ENCODE measurements at places on chromosomes 2 and 18. TPM values are rescaled to one million over a fixed set of nuclear protein-coding genes. Genes with fewer than 3 reads are reported as not detected.

GRCh38 chr18:61953161-61953560 lies 60.4 kb upstream of the RNF152 start:
- H3K27me3 ChIP-seq, result no peaks in the 10 kb centered on the region
- no peak overlapping the region for H3K4me3 ChIP-seq
- no peaks in the 10 kb centered on the region for H3K36me3 ChIP-seq

- no peak for DNase-seq
- H3K27me3 ChIP-seq, result no peaks in the 10 kb centered on the region
- peak overlapping the region; percentile 17 for H3K27ac ChIP-seq
- no peaks in the 10 kb centered on the region for H3K36me3 ChIP-seq
- no peak overlapping the region for H3K4me3 ChIP-seq
- peaks cover 47% of the 10 kb centered on the region for H3K4me1 ChIP-seq
Observed at GRCh38 chr18:44793194-44793593, 112.5 kb downstream of the SETBP1 start.

The SERPINB13 gene
- not detected for total RNA-seq

- no peak overlapping the region for H3K4me3 ChIP-seq
- H3K4me1 ChIP-seq, result no peaks in the 10 kb centered on the region
- H3K36me3 ChIP-seq, result no peaks in the 10 kb centered on the region
- no peaks in the 10 kb centered on the region for H3K27me3 ChIP-seq
- no peak for DNase-seq
Observed at GRCh38 chr2:120924924-120925323, 189.3 kb downstream of the GLI2 start.

The CYP27A1 gene
- total RNA-seq, result 18.5 TPM

- no peak for DNase-seq
- H3K4me3 ChIP-seq, result no peak overlapping the region
- H3K36me3 ChIP-seq, result no peaks in the 10 kb centered on the region
- no peaks in the 10 kb centered on the region for H3K27me3 ChIP-seq
- H3K27ac ChIP-seq, result no peak overlapping the region
- no peaks in the 10 kb centered on the region for H3K4me1 ChIP-seq
Observed at GRCh38 chr18:49934457-49934856, 121.1 kb upstream of the ACAA2 start.

The MYO5B gene
- 43.8 TPM for total RNA-seq

DNA sequence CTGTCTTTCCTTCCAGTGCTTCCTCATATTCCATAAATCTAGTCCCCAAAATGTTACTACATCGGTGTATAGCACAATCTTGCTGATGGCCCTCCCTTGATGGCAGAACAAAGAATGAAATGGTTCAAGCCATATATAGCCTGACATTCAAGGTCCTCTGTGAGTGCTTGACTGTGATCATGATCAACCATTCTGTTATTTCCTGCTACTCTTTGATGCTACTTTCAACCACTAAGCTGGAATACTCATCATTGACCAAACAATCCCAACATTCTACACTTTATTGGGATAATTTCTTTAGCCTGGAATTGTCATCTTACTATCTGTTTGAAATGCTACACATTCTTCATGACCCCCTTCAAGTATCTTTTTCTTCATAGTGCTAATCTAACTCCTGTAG lies 633.9 kb downstream of the PLCL1 start:
- no peaks in the 10 kb centered on the region for H3K36me3 ChIP-seq
- no peaks in the 10 kb centered on the region for H3K4me1 ChIP-seq
- no peak for DNase-seq
- H3K27ac ChIP-seq, result no peak overlapping the region
- no peak overlapping the region for H3K4me3 ChIP-seq

DNA sequence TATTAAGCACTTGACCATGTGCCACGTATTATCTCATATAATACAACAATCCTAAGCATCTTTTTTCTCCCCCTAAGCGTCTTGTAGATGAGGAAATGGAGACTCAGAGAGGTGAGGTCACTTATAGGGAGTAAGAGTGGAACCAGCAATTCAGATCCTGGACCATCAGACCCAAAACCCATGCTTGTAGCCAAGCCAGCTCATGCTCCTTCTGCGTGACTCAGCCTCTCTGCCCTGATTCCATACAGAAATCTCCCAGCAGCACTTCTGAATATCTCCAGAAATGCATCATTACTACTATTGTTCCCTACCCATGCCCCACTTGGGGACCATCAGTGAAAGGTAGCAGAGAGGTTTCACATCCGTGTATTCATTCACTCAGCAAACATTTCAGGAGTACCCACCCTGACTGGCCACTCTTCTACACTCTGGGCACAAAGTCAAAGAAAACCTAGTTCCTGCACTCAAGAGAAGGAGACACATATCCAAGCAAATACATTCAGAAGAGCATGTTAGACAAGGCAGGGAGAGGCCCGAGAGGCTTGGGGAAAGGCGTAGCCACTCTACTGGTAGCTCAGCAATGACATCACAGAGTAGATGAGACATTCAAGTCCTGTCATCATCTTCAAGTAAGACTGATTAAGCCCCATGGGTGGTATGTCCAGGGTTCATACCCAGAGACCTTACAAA lies 141.9 kb downstream of the MTCL1 start:
- DNase-seq, result no peak
- H3K36me3 ChIP-seq, result no peaks in the 10 kb centered on the region
- H3K4me1 ChIP-seq, result no peaks in the 10 kb centered on the region
- no peak overlapping the region for H3K4me3 ChIP-seq
- no peaks in the 10 kb centered on the region for H3K27me3 ChIP-seq

The RGPD4 gene
- total RNA-seq, result not detected

- H3K4me1 ChIP-seq, result peaks cover 4% of the 10 kb centered on the region
- H3K4me3 ChIP-seq, result no peak overlapping the region
- DNase-seq, result peak; percentile 26
- H3K27me3 ChIP-seq, result peaks cover 49% of the 10 kb centered on the region
Observed at GRCh38 chr2:218878486-218878885, 2.2 kb upstream of the WNT10A start.

The EN1 gene
- total RNA-seq, result 0.16 TPM

DNA sequence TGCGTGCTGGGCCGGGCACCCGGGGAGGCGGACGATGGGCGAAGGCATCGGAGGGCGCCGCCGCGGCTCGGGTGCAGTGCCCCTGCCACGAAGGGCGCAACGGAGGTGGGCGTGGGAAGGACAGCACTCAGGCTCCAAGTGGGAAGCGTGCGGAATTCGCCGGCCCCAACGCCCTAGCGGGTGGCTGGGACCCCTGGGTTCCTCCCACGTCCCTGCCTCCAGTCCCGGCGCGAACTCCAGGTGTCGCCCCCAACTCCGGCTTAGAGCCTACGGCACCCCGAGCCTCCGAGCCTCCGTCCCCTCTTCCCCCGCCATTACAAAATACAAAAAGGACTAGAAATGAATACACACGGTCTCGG lies 1.3 kb downstream of the CYP27C1 start:
- H3K4me3 ChIP-seq, result peak overlapping the region; percentile 53
- H3K36me3 ChIP-seq, result no peaks in the 10 kb centered on the region
- H3K27me3 ChIP-seq, result no peaks in the 10 kb centered on the region
- no peak for DNase-seq
- peaks cover 7% of the 10 kb centered on the region for H3K4me1 ChIP-seq

DNA sequence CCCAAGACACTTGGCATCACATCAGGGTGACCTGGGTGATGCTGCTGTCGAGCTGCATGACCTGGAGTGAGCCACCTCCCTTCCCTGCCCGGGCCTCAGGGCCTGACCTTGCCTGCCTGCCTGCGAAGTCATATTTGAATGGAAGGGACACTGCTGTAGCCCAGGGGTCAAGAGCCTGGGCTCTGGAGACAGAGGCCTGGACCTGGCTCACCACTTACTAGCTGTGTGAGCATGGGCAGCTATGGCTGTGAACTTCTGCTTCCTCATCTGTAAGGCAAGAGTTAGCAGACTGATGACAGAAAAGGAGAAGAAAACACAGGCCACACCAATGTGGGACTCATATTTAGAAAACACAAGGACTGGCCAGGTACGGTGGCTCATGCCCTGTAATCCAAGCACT lies 118.7 kb downstream of the ZFP36L2 start:
- H3K4me1 ChIP-seq, result peaks cover 5% of the 10 kb centered on the region
- no peak overlapping the region for H3K4me3 ChIP-seq
- no peak for DNase-seq
- H3K36me3 ChIP-seq, result no peaks in the 10 kb centered on the region
- H3K27me3 ChIP-seq, result no peaks in the 10 kb centered on the region

DNA sequence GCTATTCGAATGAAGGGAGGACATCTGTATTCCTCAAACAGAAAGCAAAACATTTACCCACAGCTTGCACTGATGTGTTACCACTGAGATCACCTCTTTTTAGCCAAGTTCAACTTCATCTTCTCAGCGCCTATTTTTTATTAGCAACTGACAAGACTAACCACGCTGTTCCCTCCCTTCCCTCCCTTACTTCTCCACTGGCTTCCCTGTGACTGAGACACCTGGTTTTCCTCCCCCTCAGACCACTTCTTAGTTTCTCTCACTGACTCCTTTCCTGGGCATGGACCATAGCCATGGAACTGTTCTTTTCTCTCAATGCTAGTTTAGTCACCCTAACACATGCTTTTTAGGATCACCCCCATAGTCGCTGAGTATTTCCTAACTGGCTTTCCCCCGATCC lies 3.3 kb downstream of the L3MBTL4 start:
- no peaks in the 10 kb centered on the region for H3K27me3 ChIP-seq
- no peak overlapping the region for H3K4me3 ChIP-seq
- peaks cover 8% of the 10 kb centered on the region for H3K4me1 ChIP-seq
- no peak for DNase-seq
- no peak overlapping the region for H3K27ac ChIP-seq

The FEV gene
- total RNA-seq, result not detected

DNA sequence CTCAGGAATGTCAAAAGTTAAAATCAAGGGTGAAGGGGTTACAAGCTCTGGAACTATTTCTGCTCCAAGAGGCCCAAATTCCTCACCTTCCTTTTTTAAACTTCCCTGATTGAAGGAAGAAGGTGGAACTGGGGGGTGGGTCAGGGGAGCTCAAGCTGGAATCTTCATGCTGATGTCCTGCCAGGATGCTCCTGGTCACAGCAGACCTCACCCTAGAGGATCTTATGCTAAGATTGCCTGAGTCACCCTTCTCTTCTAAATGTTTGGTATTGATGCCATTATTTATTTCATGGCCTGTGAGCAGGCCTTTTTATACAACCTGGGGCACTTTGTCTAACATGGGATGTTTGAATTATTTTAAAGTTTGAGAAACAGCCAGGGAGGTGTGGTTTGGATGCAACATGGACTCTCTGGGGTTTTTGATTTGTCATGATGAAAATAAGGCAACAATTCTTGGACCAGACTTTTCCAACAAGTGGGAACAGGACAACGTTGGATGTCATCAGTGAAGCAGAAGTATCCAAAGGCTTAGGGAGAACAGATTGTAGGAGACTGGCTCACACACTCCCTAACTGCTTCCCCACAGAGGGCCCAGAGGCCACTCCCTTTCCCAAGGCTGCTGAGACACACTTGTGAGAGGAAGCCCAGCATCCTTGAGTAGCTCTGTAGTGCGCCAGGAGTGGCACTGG lies 420.2 kb upstream of the MEX3C start:
- no peaks in the 10 kb centered on the region for H3K36me3 ChIP-seq
- H3K4me1 ChIP-seq, result no peaks in the 10 kb centered on the region
- H3K27ac ChIP-seq, result no peak overlapping the region
- H3K4me3 ChIP-seq, result no peak overlapping the region

The CHST9 gene
- total RNA-seq, result 9.8 TPM

The COBLL1 gene
- total RNA-seq, result 205 TPM

GRCh38 chr18:13485604-13486003 lies 240.8 kb downstream of the FAM210A start:
- no peaks in the 10 kb centered on the region for H3K36me3 ChIP-seq
- H3K27me3 ChIP-seq, result no peaks in the 10 kb centered on the region
- no peak for DNase-seq
